ENCODE measurements at places on chromosomes 3 and 15. TPM values are rescaled to one million over a fixed set of nuclear protein-coding genes. Genes with fewer than 3 reads are reported as not detected.

The GOLGA6L24 gene
- total RNA-seq, result not detected

The CPOX gene
- total RNA-seq, result 46.4 TPM

The IVD gene
- total RNA-seq, result 66.6 TPM

The CCDC80 gene
- not detected for total RNA-seq

The HHLA2 gene
- total RNA-seq, result 2.2 TPM

The ATP11B gene
- total RNA-seq, result 87.9 TPM

The ZNF501 gene
- 1.4 TPM for total RNA-seq

The EIF4E3 gene
- 20.3 TPM for total RNA-seq

The GOLIM4 gene
- total RNA-seq, result 8.5 TPM

The MUC20 gene
- 2.9 TPM for total RNA-seq

The NCEH1 gene
- 4.9 TPM for total RNA-seq

The DNASE1L3 gene
- not detected for total RNA-seq

The PIGZ gene
- total RNA-seq, result 1.7 TPM

The PRSS50 gene
- total RNA-seq, result not detected

The SLCO3A1 gene
- total RNA-seq, result 13.4 TPM

The NRROS gene
- 38.2 TPM for total RNA-seq

The SLC2A2 gene
- not detected for total RNA-seq

The LDHAL6B gene
- not detected for total RNA-seq

The PLCH1 gene
- total RNA-seq, result 0.38 TPM

The GXYLT2 gene
- not detected for total RNA-seq

The SNTN gene
- total RNA-seq, result not detected

The APOD gene
- total RNA-seq, result 2.6 TPM

The SCAANT1 gene
- total RNA-seq, result not detected

The HRH1 gene
- total RNA-seq, result 0.52 TPM

The NECTIN3 gene
- 3.0 TPM for total RNA-seq

The NGLY1 gene
- total RNA-seq, result 65.0 TPM

The SNRPA1 gene
- total RNA-seq, result 210 TPM

The TRH gene
- not detected for total RNA-seq

The GPX1 gene
- total RNA-seq, result 190 TPM

The CLDN16 gene
- total RNA-seq, result not detected

The SGO1 gene
- 20.0 TPM for total RNA-seq

The SPINK8 gene
- total RNA-seq, result not detected

The IQCF5 gene
- not detected for total RNA-seq

The CACNA2D2 gene
- 0.23 TPM for total RNA-seq

The TTBK2 gene
- total RNA-seq, result 11.3 TPM

The ADAM10 gene
- 103 TPM for total RNA-seq

The ZNF80 gene
- total RNA-seq, result 0.21 TPM

The PLA2G4F gene
- total RNA-seq, result not detected

The FEZF2 gene
- not detected for total RNA-seq

The RGMA gene
- not detected for total RNA-seq

The SLC22A13 gene
- 0.47 TPM for total RNA-seq

The FBXO40 gene
- total RNA-seq, result not detected

The FAM107A gene
- total RNA-seq, result not detected

The PAK6 gene
- 0.33 TPM for total RNA-seq

The TSC22D2 gene
- 18.7 TPM for total RNA-seq

The POPDC2 gene
- 0.66 TPM for total RNA-seq

The BFSP2 gene
- total RNA-seq, result not detected

The EIF4A2 gene
- 502 TPM for total RNA-seq

The RPL32 gene
- 2,085 TPM for total RNA-seq

The CAMK1 gene
- total RNA-seq, result 81.0 TPM

The AGTR1 gene
- total RNA-seq, result not detected

The MAGEL2 gene
- total RNA-seq, result not detected

The SLC49A4 gene
- total RNA-seq, result 1.4 TPM

The RARRES1 gene
- total RNA-seq, result not detected

The SI gene
- total RNA-seq, result not detected

The BUB1B gene
- 69.3 TPM for total RNA-seq

The C2CD4A gene
- total RNA-seq, result 0.05 TPM

The RPP25 gene
- total RNA-seq, result 13.9 TPM

Measured in activated CD4-positive, alpha-beta T cell treated with anti-CD3 and anti-CD28 coated beads, Interleukin-2, amount 10 ng/mL, durations not matched to agents 24 days and 14 days (primary cell).